ENCODE measurements at places on chromosomes 2 and 18. TPM values are rescaled to one million over a fixed set of nuclear protein-coding genes. Genes with fewer than 3 reads are reported as not detected.

Gene SERPINB12
- not detected for total RNA-seq

Gene DLX2
- total RNA-seq, result 22.6 TPM

Gene CHST10
- total RNA-seq, result 33.2 TPM

Gene AQP12A
- total RNA-seq, result not detected

Gene ZAP70
- 2.4 TPM for total RNA-seq

Gene GKN1
- total RNA-seq, result not detected

Gene AGXT
- not detected for total RNA-seq

Gene AP1S3
- total RNA-seq, result 5.0 TPM

Gene CIB4
- not detected for total RNA-seq

Gene ST8SIA5
- total RNA-seq, result 0.79 TPM

Gene ANKRD53
- total RNA-seq, result 1.2 TPM

All from neural crest cell (in vitro differentiated cells).